ENCODE measurements at places on chromosomes 5 and 9.

DNA sequence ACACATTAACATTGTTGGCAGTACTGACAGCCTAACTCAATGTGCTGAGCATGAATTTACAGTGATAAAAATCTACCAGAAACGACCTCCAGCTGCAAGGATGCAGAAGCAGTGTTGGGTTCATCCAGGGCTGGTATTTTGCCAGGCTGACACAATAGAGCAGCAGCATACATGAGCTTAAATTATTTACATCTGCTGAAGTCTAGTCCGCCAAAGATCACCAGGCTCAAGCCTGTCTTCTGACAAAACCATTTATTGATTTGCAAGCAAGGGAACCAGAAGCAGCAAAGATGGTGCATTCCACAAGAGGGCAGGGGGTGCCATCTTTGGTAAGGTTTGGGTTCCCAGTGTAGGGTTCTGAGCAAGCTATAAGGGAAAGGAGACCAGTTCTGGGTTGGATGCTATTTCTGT is 8.7 kb upstream of the C5orf34 start:
- peak; percentile 12 for DNase-seq

DNA sequence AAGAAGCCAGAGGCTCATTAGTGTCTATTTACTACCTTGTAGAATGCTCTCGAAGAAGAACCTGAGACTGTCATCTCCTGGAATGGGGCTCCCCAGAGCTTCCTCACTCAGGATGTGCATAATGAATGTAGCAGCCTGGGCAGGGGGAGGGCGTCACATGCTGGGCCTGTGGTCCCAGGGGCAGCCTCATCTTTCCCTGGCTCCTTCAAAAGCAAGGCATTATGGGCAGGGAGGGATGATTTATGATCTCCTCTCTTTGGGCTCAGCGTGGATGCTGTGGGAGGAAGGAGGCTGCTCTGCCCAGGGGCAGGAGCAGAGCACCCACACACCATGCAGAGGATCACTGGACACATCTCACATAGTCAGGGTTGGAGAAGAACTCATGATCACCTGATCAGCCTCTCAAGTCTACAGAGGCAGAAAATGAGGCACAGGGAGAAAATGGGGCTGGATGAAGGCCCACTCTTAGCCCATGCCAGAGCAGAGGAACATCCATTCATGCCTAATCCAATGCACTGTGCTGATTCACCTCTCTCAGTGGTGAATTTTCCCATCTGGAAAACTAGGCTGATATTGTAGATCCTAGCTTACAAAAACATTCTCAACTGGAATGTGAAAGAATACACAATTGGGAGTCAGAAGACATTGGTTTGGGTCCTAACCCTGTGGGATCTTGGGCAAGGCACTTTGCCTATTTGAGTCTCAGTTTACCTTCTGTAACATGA is 173.7 kb downstream of the CARTPT start:
- DNase-seq, result no peak

GRCh38 chr5:58927181-58927580 is 344.3 kb downstream of the RAB3C start:
- DNase-seq, result no peak

- DNase-seq, result no peak
Observed at GRCh38 chr9:70127036-70127435, 83.4 kb downstream of the MAMDC2 start.

DNA sequence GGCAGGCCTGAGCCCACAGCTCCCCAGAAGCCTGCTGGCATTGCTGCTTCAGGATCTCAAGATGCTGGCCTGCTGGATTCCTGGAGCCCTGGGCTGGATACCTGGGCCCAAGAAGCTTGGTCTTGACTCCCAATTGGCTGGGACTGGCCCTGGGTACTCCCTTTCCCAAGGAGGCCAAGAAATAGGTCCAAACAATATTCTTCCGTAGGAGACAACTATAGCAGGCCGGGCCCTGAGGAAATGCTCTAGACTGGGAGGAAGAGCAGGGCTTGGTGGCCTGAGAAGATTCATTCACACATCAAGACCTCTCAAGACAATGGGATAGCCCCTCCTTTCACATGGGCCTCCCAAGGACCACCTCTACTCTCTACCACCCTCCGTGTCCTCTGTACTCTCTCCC is 7.9 kb downstream of the CSF2 start:
- no peak for DNase-seq

GRCh38 chr9:36891341-36891811 is 142.7 kb downstream of the PAX5 start:
- DNase-seq, result no peak

DNA sequence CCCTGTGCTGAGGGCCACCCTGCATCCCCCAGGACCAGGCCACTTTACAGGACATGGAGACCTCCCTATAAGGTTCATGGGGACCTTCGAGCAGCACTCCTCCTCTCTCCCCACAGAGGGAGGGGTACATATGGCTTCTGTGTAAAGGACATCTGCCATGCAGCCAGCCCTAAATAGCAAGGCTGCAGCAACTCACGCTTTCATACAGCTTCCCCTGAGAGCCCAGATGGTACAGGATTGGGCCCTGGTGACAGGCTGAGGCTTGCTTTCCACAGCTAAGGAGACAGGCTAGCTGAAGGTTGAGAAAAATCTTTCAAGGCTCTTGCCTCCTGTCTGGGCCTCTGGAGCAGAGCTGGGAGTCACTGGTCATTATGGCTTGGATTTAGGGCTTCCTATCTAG is 147.0 kb upstream of the ZNF366 start:
- DNase-seq, result no peak

DNA sequence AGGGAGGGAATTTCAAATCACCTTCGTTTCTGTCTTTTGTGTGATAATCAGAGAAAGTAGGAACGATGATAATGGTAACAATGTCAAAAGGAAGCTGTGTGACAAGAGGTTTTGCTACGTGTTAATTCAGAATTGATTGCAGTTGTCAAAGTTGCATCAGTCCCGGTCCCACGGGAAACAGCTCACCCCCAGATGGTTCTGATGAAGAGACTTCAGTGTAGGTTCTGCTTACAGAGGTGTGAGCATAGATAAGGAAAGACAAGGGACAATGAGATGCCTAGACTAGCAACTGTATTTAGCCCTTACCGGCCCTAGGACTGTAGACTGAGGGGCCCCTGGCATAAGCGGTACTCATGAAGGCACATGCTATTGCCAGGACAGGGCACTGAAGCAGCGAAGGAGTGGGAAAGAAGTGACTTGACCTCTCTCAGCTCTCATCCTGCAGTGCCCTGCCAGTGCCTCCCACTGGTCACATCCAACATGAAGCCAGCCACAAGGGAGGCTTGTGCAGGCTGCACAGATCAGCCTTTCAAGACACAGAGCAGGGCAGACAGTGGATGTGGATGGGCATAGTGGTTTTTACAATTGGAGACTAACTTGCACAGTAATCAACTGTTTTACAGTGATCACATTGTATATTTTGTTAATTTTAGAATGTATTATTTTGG is 21.1 kb downstream of the PDE8B start:
- DNase-seq, result no peak

DNA sequence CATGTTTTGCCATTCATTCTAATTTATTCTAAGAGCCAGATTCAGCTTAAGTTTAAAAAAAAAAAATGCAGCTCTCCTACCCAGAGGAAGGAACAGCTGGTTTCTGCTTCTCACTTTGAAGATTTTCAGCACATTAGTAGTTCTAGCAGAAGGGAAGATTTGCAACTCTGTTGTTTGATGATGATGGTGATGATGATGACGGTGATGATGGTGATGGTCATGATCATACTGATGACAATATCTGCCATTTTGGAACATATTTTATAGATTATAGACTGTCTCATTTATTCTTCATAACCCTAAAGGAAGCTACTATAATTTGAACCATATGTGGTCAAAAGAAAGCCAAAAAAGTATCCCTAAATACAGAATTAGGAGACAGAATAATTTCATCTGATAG is 7.9 kb upstream of the MED10 start:
- peak; percentile 17 for DNase-seq

- DNase-seq, result no peak
Observed at GRCh38 chr5:64595031-64595855, 89.4 kb downstream of the RGS7BP start.

DNA sequence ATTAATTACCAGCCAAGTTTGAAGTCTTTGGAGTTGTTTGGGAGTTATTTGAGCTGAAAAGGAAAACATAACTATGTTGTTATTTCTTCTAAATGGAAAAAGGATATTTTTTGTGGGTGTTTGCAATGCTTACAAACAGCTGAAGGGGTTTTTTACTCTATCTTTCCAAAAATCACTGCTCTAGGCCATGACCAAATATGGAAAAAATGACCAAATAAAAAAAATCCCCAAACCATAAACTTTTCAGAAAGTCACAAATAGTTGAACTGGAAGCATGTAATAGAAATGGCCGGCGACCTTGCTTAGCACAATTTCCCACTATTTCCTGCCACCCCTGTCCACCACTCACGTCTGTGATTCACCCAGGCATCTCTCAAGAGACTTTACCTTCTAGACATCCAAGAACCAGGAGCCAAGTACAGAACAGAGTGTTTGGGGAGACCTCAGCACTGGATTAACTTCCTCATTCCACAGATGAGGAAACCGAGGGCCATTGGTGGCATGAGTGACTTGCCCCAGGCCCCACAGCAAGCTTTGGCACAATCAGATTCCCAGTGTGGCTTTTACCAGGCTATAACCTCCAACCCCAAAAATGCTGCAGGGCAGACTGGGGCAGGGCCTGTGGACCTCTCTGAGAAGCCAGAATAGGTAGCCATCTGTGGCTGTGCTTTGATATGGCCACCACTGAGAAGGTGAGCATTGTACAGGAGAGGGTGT is 84.5 kb downstream of the NRG2 start:
- DNase-seq, result no peak

DNA sequence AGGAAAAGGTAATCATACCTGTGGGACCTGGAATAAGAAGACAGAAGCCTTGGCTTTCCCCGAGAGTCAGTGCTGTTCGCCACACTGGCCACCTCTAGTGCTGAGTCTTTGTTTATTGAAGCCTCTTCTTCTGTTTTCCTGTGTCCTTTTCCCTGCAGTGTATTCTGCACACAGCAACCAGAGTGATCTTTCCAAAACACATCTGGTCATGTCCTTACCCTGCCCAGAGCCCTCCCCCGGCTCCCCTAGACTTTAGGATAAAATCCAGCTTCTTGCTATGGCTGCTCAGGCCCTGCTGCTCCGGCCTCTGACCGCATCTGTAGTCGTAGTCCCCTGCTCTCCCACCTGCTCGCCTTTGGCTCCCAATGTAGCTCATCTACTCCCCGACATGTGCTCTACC is 28.3 kb downstream of the GALNT10 start:
- no peak for DNase-seq

GRCh38 chr5:8317335-8317734 is 448.4 kb downstream of the MTRR start:
- no peak for DNase-seq

DNA sequence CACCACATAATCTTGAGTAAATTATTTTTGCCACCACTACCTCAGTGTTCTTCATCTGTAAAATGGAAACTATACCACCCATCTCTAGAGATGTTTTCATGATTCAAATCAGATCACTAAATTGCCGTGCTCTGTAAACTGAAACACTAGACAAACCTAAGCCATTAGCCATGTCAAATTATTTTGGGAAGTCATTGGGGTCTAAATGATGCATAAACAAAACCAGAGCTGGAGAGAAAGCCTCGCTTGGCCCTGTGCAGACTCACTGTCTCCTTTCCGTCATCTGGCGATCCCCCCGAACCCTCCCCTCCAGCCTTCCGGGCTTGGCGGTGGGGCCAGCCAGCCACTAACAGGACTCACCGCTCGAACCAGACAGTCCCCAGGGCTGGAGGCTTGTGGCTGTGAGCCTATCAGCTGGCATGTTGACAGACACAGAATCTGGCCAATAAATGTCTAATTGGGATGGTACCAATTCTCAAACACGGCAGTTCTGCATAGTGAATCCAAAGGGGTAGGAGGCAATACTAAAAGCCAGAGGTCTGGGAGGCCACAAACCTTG is 256.5 kb downstream of the SEC61B start:
- DNase-seq, result no peak

GRCh38 chr5:27682600-27682999 is 644.2 kb upstream of the CDH9 start:
- DNase-seq, result no peak

DNA sequence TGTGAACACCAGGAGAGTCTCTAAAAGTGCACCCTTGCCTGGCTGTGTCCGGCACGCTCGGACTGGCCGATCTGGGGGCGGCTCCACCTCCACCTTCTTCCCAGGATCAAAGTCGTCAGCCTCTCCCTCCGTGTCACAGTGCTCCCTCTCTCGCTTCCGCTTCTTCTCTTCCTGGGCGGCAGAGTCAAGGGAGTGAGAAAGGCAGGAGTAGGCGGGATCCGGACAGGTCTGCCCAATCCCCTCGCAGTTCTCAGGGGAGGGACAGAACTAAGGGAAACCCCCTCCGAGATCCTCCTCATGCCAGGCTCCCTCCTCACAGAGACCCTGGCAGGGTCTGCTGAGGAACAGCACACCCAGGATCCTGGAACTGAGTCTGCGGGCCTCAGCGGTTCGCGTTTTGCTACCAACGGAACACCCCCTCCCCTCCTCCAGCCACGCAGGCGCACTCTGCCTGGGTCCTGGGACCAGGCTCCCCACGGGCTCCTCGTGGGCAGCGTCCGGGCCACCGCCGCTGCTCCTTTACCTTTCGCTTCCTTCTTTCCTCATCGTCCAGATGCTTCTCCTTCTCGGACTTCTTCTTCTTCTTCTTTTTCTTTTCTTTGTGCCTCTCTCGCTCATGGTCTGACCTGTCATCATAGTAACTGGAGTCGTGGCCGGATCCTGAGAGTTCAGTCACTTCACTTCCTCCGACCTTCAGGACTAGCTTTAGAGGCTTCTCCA is 1.3 kb downstream of the BRD9 start:
- no peak for DNase-seq

DNA sequence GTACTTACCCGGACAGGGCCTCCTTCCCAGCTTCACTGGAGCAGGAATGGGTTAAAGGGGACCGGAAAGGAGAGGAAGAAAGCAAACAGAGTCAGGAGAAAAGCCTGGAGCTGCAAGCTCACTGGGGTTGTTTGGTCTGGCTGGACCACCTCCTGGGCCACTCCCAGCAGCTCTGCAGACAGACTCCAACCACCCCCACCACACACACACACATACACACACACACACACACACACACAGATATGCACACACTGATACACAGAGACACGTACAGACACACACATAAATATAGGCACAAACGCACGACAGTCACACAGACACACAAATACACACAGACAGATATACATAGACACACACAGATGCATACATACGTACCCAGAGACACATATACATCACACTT is 34.9 kb upstream of the SYNPO start:
- no peak for DNase-seq

DNA sequence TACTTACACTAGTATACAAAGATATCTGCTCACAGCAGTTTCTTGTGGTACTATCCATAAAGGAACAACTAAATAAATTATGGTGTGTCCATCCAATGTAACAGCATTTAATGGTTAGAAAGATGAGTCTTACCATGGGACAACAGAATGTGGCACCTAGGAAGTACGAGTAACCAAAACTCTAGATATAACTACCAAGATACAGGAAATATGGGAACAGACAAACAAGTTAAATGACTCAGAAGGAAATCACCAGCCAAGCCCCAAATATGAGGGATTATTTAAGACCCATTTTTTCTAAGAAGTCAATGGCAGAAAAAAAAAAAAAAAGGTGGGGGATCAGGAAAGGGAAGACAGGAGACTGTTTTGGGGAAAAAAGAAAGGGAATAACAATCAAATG is 294.8 kb downstream of the PRELID2 start:
- no peak for DNase-seq

- peak; percentile 72 for DNase-seq
Observed at GRCh38 chr9:78676623-78677022, 379.7 kb downstream of the PSAT1 start.

- peak; percentile 76 for DNase-seq
Observed at GRCh38 chr5:138491669-138492559, 26.6 kb downstream of the EGR1 start.

GRCh38 chr5:145062280-145063062 is 772.7 kb downstream of the PRELID2 start:
- DNase-seq, result no peak

GRCh38 chr9:77847059-77847499 is 184.5 kb downstream of the GNAQ start:
- no peak for DNase-seq
